ENCODE measurements at places on chromosomes 7 and 10. TPM values are rescaled to one million over a fixed set of nuclear protein-coding genes. Genes with fewer than 3 reads are reported as not detected.

GRCh38 chr7:68547181-68547580, 1051.1 kb upstream of the AUTS2 start:
- no peak for DNase-seq

The ZKSCAN1 gene
- 62.5 TPM for total RNA-seq

DNA sequence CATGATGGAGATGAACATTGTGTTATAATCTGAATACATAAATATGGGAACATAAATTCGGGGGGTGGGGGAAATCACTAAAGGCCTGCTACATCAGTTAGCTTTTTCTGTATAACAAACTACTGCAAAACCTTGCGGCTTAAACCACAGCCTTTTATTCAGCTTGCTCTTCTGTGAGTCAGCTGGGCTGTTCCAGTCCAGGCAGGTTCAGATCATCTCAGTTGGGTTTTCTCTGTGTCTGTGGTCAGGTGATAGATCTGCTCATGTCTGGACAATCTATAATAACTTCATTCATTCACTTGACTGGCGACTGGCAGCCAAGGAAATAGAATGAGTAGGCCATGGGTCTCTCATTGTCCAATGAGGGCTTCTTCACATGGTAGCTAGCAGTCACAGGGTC, 23.5 kb downstream of the HTR7 start:
- no peak for DNase-seq

DNA sequence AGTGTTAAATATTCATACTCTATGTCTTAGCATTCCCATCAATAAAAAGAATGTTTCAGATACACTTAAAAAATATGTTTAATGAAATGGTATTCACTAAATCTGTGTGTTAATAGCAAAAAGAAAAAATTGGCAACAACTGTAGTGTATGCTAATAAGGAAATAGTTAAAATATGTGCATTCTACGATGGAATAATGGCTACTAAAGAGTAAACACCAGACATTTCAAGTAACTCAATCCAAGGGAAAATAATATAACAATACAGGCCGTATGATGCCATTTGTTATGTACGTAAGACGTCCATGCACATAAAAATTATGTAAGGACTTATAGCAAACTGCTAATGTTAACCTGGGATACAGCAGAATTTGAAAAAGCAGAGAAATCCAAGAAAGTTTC, 46.6 kb downstream of the MAD1L1 start:
- DNase-seq = no peak

DNA sequence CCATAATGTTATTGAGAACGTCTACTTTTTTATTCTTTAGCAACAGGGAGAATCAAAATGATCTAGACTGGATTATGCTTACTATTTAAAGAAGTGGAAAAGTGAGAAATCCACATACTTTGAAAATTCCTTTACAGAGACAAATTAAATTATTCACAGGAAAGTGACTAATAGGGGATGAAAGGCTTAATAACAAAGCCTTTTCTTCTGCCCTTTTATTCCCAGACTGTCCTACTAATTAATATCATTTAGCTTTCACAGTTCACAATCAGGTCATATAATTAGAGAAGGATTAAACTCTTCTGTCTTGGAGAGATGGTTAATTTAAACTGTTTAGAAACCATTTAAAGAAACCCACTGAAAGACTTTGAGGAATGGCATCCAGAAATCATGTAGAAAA, 58.8 kb downstream of the ARL4A start:
- DNase-seq = no peak

GRCh38 chr10:4845766-4846165, 19.8 kb downstream of the AKR1E2 start:
- no peak for DNase-seq

The CC2D2B gene
- 0.68 TPM for total RNA-seq

The DYNC1I1 gene
- total RNA-seq = not detected

GRCh38 chr7:45086331-45087065, 2.3 kb downstream of the NACAD start:
- no peak for DNase-seq

The ATP6V0A4 gene
- total RNA-seq = not detected

The TDRD1 gene
- 0.09 TPM for total RNA-seq

The ACTL6B gene
- not detected for total RNA-seq

The FANK1 gene
- not detected for total RNA-seq

- DNase-seq = no peak
Measured at GRCh38 chr10:112141292-112141691, 42.3 kb downstream of the GPAM start.

The HOXA2 gene
- not detected for total RNA-seq

DNA sequence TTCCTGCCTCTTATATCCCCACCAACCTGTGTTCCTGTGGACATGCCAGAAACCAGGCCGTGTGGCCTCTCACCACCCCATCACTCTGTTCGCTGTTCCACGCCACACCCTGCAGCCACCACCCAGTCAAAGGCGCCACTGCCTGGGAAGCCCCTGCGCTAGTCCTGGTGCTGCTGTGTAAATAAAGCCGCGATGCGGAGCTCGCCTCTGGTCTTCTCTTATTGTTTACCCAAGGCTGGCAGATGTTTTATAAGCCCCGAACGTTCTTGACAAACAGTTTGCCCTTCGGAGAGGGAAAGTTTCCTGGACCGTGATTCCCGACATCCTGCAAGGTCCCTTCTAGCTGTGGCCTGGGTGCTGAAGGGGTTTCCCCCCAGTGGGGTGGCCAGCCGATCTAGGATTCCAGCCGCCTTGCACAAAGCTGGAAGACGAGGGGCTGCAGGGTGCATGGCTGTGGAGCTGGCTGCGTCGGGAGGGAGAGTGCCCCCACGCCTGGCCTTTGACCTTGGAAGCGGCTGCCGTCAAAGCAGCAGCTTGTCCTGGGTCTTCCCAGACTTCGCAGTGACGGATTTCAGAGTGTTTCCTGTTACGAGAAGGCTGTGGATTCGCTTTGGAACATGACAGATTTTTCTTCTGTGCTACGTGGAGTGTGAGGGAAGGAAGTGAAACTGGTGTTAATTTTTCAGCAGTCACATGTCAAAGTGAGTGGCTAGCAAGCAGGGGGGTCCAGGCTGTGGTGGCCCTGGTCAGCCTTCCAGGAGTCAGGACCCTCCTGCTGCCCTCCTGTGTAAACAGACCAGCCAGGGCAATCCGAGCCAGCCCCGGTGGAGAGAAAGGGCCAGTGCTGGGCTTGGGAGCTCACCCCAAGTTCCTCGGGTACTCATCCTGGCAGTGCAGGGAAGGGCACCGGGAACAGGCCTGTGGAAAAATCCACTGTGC, 61.6 kb downstream of the LHPP start:
- no peak for DNase-seq

The PSAP gene
- total RNA-seq = 488 TPM

GRCh38 chr7:17600340-17600752, 301.9 kb downstream of the AHR start:
- DNase-seq = no peak

The INA gene
- total RNA-seq = not detected

Measured in natural killer cell (primary cell).